Globus pallidus (tissue), 1 donor: ENCODE measurements at places on chromosomes 2 and 18.

DNA sequence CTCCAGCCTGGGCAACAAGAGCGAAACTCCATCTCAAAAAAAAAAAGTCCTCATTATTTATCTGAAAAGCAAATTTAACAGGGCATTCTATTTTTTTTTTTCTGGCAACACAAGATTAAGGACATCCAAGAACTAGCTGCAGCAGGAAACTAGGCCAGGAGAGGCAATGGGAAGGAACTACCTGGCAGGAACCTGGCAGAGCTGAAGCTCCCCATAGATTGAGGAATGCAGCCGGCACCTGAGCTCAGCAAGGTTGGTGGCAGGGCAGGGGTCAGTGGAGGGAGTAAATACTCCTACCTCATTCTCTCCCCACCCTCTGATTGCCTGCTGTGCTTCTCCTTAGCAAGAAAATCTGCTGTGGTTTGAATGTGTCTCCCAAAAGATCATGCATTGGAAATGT, 30.4 kb upstream of the LAPTM4A start:
- no peak for DNase-seq

GRCh38 chr2:236417150-236417549, 152.5 kb upstream of the ACKR3 start:
- no peak for DNase-seq

DNA sequence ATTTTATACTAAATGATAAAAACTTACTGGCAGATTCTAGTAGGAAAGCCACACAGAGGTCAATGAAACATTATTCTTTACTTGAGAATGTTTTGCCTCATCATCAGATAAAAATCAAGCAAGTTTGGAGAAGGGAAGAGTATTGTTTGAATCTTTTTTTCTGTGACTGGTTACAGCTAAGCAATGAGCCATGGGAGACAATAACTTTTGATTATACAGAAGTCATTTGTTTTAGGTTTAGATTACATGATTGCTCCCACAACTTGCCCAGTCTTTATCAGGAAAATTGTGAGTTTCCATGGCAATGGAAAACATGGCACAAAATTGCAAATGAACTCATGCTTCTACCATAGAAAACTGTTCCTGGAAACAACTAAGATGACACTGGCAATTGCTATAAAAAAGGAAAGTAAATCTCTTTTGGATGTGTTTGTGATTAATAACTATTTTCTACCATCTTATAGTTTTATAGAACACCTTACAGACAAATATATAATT, 476.8 kb downstream of the MBD2 start:
- DNase-seq, result no peak

DNA sequence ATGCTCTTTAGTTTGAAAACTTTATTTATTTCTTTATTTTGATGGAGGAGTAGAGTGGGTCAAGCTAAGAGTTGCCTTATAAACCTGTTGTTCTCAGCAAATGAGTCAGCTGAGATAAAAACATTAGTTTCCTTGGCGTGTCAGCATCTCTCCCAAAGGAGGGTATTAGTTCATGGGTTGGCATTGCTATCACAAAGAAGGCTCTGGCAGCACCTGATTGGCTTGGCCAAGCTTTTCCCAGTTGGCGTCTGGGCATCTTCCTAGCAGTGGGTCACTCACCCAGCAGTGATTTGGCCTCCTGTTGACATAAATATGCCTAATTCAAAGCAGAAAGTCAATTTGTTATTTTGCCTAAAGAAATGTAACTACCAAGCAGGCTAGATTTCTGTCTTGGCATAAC, 200.7 kb upstream of the TNP1 start:
- DNase-seq, result no peak

GRCh38 chr2:28702415-28702861, 49.2 kb upstream of the PPP1CB start:
- peak; percentile 44 for DNase-seq
